ENCODE measurements at places on chromosomes 12 and 14.

GRCh38 chr12:127459166-127459565 lies 807.8 kb upstream of the TMEM132C start:
- DNase-seq = no peak

DNA sequence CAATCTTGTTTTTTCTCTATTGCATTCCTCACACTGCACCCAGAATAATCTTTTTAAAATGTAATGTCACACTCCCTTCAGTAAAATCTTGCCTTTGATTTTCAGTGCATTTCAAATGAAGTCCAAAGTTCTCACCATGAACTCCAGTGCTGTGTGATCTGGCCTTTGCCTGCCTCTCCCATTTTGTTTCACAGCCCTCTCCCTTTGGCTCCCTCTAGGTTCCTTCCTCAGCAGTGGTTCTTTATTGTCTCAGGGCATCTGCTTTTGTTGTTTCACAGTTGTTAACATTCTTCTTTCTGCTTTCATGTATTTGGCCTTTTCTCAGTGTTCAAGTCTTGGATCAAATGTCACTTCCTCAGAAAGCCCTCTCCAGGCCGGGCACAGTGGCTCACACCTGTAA lies 84.5 kb upstream of the AMN1 start:
- DNase-seq = no peak

GRCh38 chr14:68477110-68477455 lies 315.8 kb downstream of the ZFP36L1 start:
- DNase-seq = no peak

GRCh38 chr12:25436206-25437030 lies 116.7 kb downstream of the LMNTD1 start:
- peak; percentile 21 for DNase-seq

DNA sequence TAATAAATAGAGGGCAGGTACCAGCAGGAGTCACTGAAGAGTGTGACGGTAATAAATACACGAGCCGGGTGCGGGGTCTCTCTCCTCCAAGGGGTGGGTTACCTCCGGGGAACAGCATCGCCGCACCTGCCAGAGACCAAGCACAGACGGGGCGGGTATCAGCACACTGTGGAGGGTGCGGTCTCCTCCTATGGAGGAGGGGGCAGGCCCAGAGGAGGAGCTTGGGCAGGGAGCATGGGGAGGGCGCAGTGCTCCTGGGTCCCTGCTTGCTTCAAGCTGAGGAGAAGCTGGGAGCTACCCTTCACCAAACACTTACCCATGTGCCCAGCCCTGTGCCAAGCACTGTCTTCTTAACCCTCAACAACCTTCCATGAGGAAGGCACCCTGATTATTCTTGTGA lies 12.8 kb downstream of the PGF start:
- DNase-seq = peak; percentile 45

GRCh38 chr14:105207460-105207901 lies 26.4 kb upstream of the NUDT14 start:
- no peak for DNase-seq

DNA sequence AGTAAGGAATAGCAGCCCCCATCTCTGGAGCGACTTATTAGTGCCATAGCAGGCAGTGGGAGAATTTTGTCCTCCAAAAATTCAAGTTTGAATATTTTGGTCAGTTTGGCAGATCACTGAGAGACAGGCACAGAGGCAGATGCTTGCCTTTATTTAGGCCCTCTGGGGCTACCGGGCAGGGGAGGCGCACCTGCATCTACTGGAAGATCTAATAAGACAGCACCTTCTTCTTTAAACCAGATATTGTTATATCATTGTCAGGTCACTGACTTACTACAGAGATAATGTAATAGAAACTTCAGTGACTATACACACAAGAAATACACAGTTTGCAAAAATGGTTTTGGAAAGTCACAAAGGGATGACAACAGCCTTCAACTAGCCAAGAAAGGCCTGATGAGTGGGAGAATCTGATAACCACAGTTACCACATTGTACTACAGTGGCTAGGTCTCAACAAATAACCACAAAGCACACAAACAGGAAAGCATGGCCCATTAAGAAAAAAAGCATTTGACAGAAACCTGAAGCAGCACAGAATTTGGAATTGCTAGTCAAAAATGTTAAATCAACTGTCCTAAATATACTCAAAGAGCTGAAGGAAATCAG lies 56.8 kb downstream of the CDK17 start:
- DNase-seq = no peak

DNA sequence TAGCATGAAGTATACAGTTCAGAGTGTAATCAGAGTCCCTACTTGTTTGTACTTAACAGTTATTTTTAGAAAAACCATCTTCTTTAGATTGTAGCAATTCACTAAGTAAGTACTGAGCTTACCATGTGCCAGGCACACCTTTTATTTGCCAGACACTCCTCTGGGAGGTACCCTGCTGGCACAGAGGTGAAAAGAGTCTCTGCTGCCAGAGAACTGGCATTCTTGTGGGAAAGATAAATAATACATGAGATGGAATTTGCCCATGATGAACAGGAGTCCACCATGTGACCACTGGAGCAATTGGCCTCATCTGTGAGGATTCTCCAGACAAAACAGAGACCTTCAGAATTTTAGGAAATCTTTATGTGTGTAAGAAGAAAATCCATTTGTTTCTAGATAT lies 199.3 kb upstream of the SLC16A7 start:
- no peak for DNase-seq

GRCh38 chr12:39355841-39356240 lies 87.1 kb downstream of the KIF21A start:
- no peak for DNase-seq

DNA sequence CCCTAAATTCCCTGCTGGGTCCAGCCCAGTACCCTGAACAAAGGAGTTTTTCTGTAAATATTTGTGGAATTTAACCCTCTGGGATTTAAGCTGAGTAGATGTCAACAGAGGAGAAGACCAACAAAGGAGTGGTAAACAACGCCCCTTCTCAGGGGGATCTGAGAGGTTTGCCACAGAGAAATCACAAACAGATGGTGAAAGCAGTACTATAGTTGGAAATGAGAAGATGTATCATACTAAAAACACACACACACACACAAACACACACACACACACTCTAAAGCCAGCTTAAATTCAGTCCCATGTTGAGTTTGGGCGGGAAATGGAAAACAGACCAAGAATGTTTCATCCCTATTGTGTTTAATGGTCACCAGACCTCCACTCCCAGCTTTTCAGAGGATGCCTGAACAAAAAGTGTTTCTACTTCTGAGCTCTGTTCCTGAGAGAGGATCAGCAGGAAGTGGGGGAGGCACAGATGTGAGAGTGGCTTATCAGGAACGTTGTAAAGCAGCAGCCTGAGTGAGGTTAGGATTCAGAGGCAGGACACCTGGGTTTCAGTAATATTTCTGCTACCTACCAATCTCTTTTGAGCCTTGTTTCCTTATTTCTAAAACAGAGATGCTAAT lies 3.2 kb downstream of the BIN2 start:
- no peak for DNase-seq

DNA sequence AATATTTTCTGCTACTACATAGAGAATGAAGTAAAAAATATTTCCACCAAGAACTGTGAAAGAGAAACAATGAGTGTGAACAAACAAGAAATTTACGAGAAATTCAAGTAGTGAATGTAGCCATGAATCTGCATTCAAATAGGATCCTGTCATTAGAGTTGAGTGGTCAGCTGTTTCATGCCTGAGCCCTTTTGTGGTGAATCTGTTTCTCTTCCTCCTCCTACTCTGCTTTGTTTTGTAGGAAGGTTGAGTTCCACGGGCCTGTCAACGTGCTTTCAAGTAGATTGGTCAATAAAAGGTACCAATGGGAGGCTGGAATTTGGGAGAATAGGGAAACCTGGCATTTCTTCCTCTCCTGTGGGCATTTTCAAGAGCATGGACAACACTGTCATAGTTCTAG lies 1749.6 kb upstream of the FLRT2 start:
- no peak for DNase-seq

DNA sequence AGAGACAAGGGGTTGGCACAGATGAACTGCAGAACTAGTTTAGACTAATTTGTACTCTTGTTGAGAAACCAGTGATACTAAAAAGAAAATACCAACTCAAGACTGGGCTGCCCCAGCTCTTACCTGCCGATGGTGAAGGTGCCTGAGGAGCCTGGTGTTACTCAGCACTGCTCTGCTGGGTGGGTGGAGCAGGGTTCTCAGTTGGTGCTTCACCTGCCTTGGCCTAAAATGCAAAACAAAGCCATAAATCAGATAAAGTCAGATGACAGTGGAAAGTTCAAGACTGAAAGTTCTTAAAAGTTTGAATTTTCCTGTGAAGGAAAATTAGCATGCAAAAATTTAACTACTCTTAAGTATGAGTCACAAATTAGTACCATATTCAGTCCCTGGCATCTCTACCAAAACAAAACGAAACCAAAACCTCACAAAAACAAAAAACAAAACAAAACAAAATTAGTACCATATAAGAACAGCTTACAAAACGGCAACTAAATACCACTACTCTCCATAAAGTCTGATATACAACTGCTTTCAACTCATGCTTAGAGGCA lies 21.9 kb downstream of the YBX3 start:
- DNase-seq = peak; percentile 54

DNA sequence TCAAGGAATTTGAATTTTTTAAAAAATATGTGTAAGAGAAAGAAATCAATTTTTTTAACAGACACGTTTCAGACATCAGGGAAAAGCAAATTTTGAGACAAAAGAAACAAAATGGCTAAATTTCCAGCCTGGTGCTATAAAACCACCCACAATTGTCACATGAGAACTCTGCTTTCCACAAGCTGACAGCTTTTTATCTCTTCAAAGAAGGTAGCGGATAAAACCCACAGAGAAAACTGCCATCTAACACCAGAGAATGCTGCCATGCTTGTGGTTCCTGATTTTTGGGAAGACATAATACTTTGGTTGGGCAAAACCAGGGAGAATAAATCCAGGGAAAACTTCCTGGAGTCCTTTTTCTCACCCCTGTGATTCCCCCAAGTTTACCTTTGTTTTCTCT lies 10.3 kb upstream of the ITPR2 start:
- DNase-seq = no peak

- DNase-seq = no peak
Measured at GRCh38 chr14:64387232-64387781, 846 bp upstream of the MTHFD1 start.

DNA sequence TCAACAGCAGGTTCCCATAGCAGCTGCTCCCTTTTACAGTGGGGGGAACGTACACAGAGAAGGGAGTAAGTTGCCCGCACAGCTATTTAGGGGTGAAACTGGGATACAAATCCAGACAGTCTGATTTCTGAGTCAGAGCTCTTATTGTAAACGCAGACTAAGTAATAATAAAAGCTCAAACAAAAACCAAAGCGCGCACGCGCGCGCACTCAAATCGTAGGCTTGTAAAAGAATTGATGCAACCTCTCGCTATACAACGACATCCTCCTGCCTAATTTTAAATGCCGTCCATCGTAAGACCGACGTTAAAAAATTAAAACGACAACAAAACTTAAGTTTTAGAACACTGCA lies 747 bp upstream of the DACT1 start:
- peak; percentile 71 for DNase-seq

DNA sequence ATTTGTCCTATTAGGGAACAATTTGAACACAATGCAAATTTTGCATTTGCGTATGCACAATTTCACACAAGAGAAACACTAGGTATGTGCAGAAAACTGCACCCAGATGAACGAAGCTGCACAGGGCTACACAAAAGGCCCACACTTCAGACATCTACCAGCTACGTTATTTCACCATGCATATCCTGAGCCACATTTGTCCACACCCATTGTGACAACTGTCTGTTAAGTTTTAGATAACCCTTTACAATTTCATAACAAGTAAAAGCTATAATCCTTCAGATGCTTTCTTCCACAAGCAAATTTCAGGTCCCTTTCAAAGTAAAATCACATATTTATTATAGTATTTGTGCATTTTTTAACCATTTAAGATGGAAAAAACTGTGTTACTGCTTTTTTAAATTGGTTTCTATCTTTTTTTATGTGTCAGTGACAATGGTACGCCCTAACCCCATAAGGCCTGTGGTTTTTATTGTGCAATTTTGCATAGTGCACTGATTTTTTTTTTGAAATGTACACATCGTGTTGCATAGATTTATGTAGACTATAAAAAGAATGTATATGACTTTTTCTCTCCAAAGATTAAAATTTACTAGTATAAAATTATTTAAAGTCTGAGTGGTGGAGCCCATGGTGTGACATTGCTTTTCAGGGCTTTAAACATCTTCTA lies 87.8 kb upstream of the BTG1 start:
- no peak for DNase-seq

DNA sequence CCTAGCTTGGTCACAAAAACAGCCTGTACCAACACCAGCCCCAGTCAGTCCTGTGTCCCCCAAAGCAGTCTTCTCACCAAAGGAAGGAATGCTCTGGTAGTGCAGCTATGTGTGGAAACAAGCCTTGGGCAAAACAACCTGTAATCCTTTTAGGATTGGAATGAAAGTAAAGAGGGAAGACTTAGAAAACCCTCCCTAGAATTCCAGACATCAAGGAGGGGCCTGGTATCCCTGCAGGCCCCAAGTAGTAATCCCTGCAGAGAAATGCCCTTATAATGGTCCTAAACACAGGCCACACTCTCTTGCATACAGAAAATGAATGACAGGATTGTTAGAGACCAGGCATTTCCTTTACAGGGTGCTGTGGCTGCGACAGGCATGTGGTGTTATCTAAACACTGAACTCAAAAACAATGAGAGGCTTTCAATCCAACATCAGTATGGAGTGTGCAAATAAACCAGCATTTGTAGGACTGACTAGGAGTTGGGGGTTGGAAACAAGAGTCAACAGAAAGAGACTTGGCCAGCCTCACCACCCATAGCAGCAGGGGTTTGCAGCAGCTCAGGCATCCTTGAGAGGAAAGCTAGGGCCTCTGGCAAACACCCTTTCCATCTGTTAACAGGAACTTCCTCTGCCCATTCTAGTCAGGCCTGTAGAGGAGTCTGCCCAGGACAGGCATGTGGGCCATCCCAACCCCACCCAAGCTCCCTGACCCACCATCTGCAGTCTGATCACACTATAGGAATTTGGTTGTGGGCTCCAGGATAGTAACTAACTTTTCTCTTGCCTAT lies 59.1 kb downstream of the DCAF5 start:
- no peak for DNase-seq

GRCh38 chr12:46304070-46304469 lies 35.2 kb upstream of the SLC38A1 start:
- DNase-seq = no peak
